ENCODE measurements at places on chromosomes 5 and 9.

DNA sequence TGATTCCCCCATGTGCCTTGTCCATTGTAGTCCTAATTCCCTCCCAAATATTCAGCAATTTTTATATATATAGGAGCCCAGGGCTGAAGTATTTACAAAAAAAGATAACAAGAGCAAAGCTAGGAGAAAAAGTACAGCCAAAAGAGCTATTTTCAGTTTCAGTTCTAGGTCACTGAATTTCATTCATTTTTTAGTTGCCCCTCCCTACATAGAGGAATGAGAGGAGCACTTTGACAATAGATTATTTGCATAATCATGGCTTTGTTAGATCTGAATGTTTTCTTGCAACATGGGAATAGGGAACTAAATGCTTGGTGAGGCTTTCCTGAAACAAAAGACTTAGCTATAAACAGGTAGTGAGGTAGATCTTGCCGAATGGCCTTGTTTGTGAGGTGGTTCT, 15.3 kb upstream of the F2RL2 start:
- DNase-seq: no peak

GRCh38 chr5:157447201-157447637, 12.8 kb upstream of the NIPAL4 start:
- no peak for DNase-seq

- no peak for DNase-seq
These were observed 109.9 kb downstream of the EHMT1 start for GRCh38 chr9:137728444-137729311.

GRCh38 chr5:26572480-26572879, 465.9 kb downstream of the CDH9 start:
- no peak for DNase-seq

GRCh38 chr5:2509527-2509926, 241.9 kb downstream of the IRX2 start:
- no peak for DNase-seq

All from CD4-positive, alpha-beta T cell (primary cell).